ENCODE measurements at places on chromosomes 2 and 18. TPM values are rescaled to one million over a fixed set of nuclear protein-coding genes. Genes with fewer than 3 reads are reported as not detected.

Gene GAREM1
- 10.4 TPM for total RNA-seq

Gene CRYGD
- total RNA-seq, result not detected

Gene PER2
- total RNA-seq, result 4.6 TPM

Gene SATB2
- 10.3 TPM for total RNA-seq

Gene NDC80
- total RNA-seq, result 43.0 TPM

Gene IL36A
- total RNA-seq, result not detected

Gene MROH2A
- total RNA-seq, result not detected

Gene AGXT
- not detected for total RNA-seq

Gene ANKRD53
- total RNA-seq, result not detected

Gene CROCC2
- not detected for total RNA-seq

Gene UCN
- total RNA-seq, result 0.53 TPM

Gene KLHL30
- total RNA-seq, result not detected

DNA sequence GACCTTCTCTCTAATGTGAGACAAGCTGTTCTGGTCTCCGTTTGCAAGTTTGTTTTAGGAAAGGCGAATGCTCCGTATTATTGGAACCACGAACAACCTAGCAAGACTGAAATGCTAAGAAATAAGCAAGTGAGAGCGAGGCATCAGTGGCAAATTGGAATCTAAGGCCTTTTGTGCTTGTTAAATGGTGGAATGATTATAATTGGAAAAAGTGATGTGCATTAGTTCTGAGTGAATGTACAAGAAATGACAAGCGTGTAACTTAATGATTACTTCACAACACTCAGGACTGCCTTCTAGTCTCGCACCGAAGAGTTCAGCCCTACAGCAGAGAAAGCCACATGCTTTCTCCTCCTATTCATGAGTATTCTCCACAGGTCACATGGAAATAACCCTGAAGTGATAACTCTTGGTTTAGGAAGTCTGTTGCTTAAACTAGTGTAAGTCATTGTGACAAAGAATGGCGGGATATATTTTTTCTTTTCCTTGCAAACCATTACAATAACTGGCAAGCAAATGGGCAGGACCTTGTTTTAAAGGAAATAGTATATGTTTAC, 392.2 kb upstream of the FIGN start:
- no peak for DNase-seq

DNA sequence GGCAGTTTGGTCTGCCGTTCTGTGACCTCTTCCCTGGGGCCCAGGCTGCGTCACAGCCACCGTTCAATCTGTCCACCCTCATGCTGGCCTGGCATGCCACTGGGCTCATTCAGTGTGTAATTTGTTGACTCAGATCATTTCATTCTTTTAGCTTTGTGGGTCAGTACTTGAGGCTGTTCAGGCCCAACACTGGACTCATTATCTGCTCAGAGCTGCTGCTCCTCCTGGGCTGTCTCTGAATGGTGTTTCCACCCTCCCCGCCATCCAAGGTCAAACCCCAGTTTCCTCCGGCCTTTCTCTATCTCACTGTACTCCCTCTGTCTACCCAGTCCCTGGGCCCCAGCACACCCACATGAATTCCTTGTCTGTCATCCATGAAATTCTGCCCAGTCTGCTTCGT, 152.4 kb upstream of the NCK2 start:
- DNase-seq, result no peak

DNA sequence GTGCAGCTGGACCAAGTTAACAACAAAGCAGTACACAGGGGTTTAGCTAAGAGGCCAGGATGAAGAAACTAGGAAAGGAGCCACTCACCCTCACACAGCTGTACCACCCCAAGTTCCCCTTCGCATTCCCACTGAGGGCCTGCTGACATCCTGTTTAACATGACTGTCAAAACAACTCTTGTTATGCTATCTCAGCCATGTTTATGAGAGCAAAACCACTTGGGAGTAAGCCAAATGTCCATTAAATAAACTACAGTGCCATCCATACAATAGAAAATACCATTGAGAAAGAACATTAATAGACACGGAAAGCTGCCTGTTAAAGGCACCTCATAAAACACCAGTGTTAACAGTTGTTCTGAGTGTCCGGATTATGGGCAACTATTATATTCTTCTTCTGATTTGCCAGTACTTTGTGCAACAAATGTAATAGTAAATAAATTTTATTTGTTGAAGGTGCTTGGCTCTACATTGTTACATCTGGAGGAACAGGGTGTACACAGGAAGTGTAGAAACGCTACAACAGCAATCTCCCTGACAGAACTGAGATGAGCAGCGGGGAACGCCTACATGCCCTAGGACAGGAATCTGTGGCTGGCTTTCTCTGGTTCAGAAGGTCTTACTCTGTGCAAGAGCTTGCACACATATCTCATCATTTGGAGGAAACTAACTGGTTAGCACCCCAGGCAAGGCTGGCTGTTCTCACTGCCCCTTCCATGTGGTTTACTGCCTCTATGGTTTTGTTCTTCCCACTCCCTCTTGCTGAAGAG, 85.6 kb downstream of the EHD3 start:
- peak; percentile 68 for DNase-seq

DNA sequence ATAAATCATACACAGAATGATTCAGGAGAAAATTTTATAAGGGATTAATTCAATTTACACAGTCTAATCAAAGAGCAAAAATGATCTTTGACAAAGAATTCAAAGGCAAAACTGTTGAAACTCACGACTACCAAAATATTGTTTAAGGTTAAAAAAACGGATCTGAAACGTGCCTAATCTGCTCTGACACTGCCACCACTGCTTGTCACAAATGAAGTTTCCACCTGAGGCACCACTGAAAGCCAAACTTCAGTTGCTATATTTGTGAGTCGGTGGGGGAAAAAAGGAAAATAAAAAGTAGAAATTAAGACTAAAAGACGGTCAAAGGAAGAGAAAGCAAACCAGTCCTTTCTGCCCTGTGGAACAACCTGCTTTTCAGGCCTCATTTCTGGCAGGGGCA, 140.6 kb upstream of the DNMT3A start:
- no peak for DNase-seq

- no peak for DNase-seq
These were observed 193.8 kb downstream of the SLC8A1 start for GRCh38 chr2:40258135-40258457.

- no peak for DNase-seq
These were observed 1129.1 kb upstream of the ZEB2 start for GRCh38 chr2:145649061-145649460.

- DNase-seq, result peak; percentile 40
These were observed 89.9 kb downstream of the SOX11 start for GRCh38 chr2:5782103-5782502.

DNA sequence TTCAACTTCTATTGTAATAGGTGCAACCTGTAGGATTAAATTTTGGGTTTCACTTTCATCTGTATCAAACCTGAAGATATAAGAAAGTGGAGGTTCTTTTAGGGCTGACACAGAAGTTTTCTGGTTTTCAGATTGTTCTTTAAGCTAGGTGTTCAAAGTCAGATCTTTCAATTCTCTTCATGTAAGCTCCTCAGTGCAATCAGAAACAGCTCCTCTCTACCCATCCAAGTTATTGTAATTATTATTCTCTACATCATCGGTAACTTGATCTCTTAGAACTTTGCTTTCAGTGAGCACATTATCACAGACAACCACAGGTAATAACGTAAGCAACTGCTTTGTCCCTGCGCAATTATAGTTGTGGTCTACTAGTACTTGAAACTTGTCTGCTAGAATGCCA, 179.4 kb downstream of the MYCN start:
- DNase-seq, result no peak

DNA sequence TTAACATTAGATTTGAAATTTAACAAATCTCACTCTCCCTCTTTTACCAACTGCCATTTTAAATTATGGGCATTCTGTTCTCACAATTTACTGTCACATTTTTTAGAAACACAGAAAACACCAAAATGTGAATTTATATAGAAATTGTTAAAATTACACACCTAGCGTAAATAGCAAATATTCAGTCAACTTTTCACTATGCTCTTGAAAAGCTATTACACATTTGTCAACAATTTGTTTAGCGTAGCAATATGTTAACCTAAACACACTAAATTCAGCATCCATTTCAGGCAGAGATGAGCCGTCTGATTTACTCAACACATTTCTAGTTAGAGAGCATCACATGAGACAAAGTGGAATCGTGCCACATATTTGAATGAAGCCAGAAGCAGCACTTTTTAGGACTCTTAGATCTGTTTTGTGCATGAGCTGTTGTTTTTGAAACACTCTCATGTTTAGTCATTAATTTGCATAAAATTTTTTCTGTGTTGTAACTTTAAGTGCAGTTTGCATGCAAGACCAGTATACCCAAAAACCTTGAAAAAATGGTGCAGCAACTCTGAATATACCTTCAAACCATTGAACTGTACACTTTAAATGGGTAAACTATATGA, 8.2 kb downstream of the TTC32 start:
- no peak for DNase-seq

DNA sequence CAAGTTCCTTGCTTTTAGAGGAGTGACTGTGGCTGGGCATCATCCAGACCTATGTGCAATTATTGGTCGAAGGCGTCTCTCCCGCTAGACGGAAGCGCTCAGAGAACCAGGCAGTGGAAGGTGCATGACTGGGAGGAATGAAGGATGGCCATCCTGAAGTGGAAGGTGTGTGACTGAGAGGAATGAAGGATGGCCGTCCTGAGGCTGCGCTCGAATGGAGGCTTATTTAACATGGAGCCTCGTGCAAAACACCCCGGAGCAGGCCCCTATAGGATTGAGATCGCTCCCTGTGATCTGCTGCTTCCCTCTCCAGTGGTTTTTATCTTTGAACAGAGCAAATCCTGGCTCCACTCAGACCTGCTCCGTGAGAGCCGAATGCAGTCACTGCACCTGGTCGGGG, 140.2 kb upstream of the ID2 start:
- no peak for DNase-seq

DNA sequence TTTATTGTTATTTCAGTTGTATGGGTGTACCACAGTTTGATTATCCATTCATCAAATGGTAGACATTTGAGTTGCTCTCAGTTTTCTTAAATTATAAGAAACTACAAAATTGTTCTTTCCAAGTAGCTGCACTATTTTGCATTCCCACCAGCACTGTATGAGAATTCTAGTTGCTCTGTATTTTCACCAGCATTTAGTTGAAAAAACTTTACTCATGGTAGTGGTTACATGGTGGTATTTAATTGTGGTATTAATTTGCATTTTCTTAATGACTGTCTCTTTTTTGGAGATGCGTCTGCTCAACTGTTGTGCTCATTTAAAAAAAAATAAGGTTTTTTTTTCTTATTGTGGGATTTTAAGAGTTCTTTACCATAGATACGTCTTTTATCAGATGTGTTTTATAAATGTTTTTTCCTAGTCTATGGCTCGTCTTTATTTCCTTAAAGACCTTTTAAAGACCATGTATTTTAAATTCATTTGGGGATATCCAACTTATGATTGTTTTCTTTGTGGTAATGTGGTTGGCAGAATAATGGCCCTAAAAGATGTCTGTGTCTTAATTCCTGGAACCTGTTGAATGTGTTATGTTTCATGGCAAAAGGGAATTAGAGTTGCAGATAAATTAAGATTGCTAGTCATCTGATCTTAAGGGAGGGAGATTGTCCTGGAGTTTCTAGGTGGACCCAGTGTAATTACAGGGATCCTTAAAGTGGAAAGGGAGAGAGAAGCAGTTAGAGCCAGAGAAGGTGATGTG, 37.4 kb downstream of the UBE2F start:
- no peak for DNase-seq

GRCh38 chr2:200223205-200223784, 83.2 kb upstream of the SPATS2L start:
- DNase-seq, result no peak

DNA sequence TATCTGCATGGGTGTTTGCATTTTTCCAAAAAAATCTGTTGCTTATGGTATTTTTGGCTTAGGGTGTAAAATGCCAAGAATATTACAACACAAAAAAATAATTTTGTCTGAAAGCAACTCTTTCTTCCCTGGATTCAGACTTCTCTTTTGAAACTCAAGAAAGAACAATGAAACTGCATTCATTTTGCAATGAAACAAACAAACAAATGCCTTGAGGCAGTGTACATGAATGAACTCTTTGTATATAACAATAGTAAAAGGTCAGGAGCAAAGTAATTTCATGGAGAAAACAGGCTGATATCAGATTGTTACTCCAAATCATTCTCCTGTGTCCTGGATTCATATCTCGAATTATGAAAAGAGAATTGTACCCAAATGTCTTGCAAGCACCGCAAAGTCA, 301.6 kb upstream of the CDH20 start:
- DNase-seq, result no peak

- no peak for DNase-seq
These were observed 709 bp downstream of the RAB27B start for GRCh38 chr18:54828986-54829385.

GRCh38 chr18:7116792-7117389, 706 bp downstream of the LAMA1 start:
- no peak for DNase-seq

DNA sequence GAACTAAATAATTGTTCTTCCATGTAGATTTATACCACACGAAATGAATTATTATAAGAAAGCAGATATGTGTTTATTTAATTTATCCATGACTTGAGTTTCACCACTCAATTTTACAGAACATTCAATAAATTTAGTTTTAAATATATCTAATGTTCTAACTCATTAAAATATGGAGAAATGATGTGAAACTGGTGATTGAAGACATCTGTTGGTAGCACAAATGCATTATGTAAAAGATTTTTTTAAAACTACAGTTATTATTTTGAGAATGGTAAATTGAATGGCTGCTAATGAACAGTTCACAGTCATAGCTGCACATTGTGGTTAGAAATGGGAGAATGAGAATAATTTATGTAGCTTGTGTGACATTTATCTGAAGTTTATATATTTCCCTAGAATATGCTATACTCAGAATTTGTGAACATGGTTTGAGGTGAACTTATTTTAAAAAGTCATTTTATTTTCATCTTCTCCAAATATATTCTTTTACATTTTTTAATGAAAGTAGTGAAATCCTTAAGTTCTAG, 203.5 kb downstream of the DPP4 start:
- no peak for DNase-seq

DNA sequence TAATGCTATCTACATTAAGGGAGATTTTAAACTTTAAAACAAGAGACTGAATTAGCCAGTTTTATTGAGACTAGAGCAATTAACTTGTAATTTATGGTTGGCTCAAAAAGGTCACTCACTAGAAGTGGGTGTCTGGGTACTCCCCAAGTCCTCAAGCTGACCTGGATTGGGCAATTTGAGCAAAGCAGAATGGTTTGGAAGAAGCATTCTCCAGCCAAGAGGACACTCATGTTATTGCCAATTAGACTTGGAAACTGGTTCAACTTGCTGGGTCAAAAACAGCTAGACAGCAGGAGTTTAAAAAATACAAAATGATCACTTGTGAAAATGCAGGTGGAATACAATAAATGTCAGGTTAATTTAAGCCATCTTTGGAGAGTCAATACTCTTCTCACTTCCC, 29.5 kb upstream of the MYO1B start:
- DNase-seq, result no peak

All from H4 (cell line).